GDM1 (cell line): ENCODE measurements at places on chromosomes 1 and 21.
A peak's percentile ranks its signal among the peaks of the same experiment; 100 is the strongest.

DNA sequence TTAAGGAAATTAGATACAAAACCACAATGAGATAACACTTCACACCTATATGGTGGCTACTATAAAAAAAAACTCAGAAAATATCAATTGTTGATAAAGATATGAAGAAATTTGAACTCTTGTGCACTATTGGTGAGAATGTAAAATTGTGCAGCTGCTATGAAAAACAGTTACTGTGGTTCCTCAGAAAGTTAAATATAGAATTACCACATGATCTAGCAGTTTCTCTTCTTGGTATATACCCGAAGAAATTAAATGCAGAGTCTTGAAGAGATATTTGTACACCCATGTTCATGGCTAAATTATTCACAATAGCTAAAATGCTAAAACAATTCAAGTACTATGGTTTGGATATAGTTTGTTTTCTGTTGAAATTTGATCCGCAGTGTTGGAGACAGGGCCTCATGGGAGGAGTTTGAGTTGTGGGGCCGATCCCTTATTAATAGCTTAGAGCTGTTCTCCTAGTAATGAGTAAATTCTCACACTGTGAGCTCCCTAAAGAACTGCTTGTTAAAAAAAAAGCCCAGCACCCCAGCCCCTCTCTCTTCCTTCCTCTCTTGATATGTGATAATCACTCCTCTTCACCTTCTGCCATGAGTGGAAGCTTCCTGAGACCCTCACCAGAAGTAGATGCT lies 1412.1 kb downstream of the PLA2G4A start:
- no peak for DNase-seq

DNA sequence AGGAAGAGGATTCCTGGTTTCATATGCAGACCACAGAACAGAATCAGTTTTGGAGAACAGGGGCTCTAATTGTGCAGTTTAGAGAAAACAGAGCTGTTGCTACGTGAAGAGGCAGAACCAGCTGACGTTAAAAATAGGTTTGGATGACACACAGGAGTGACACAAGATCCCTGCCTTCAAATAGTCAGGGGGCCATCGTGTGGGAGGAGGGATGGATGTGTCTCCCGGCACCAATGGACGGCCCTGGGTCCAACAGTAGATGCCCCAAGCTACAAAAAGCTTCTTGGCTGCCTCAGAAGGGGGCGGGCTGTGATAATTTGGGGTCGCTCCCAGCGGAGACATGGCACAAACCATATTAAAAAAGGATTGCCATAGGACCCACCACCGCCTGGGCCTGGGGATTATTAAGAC lies 87.8 kb downstream of the MRPL37 start:
- no peak for DNase-seq

- DNase-seq, result no peak
These were observed 5.7 kb upstream of the SLC1A7 start for GRCh38 chr1:53148123-53148522.

DNA sequence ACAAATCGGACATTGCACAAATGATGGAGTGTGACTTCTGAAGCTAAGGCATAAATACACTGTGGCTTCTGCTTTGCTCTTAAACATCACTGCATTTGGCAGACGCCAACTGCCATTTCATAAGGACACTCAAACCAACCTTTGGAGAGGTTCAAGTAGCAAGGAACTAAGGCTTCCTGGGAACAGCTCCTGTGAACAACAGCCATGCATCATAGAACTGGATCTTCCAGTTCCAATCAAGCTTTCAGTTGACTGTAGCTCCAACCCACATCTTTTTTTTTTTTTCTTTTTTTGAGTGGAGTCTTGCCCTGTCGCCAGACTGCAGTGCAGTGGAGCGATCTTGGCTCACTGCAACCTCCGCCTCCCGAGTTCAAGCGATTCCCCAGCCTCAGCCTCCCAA lies 10.7 kb upstream of the HUNK start:
- DNase-seq, result no peak

GRCh38 chr1:160133990-160134770 lies 17.2 kb upstream of the ATP1A4 start:
- no peak for DNase-seq

GRCh38 chr1:68330391-68330790 lies 98.1 kb upstream of the WLS start:
- DNase-seq, result no peak

- no peak for DNase-seq
These were observed 9.2 kb upstream of the CBR3 start for GRCh38 chr21:36125512-36126207.

- DNase-seq, result no peak
These were observed 64.4 kb downstream of the SUSD4 start for GRCh38 chr1:223299553-223299952.

- DNase-seq, result no peak
These were observed 72.8 kb downstream of the SIPA1L2 start for GRCh38 chr1:232557096-232557495.

DNA sequence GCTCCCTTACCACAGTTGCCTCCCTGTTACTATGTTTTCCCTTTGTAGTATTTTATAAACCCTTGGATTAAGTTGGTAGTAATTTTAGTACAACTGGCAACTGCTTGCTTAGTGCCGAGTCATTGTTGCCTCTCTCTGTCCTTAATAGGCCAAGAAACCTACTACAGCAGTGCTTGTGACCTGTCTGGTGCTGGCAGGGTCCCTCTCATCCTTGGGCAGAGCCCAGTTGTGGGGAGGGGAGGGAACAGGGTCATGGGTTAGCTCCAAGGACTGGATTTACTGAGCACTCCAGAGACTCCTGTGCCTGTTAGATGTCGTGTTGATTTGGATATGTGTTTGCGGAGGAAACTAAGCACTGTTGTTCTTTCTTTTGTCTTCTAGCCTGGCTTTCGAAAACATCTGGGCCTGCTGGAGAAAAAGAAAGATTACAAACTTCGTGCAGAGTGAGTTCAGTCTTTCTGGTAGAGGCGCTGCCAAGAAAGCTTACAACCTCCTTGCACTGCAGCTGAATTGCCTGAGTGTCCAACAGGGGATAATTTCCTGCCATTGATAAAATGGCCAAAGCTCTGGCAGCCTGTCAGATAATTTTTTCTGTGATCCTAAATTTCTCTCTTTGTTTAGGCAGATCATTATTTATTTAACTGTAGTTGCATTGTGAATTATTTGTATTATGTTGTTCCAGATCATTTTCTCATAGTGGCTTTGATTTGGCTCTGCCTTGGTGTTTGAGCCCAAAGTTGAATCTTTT lies 3.6 kb downstream of the UTP11 start:
- no peak for DNase-seq

- DNase-seq, result no peak
These were observed 10.1 kb downstream of the TCP10L start for GRCh38 chr21:32574946-32575925.

DNA sequence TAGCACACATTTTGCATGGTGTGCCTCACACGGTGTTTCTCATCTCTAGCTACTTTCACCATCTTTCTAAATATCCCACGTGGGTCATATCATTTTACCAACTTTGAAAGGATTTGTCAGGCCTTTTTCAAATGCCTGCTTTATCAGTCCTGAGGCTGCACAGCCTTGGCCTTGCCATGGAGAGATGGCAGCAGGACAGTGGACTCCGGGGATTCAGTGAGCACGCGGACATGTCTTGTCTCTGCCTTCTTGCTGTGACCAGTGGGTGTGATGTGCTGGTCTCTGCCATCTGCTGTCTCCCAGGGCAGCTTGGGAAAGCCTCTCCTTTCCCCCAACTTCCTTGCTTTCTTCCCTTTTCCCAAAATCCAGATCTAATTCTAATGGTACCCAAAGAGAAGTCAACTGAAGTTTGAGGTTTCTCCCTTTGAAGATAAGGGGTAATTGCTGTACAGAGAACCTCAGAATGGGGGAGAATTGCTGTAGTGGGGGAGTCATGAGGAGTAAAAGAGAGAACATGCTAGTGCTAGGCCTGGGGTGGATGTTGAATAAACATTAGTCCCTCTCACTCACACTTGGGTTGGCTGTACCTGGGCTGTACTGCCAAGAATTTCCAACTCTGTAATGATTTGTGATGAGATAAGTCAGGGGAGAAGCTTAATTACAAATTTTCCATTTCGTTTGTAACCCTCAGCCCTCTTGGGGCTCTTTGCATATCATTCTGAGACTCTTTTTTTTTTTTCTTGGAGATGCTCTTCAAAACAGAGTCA lies 99.5 kb downstream of the GALNT2 start:
- no peak for DNase-seq

DNA sequence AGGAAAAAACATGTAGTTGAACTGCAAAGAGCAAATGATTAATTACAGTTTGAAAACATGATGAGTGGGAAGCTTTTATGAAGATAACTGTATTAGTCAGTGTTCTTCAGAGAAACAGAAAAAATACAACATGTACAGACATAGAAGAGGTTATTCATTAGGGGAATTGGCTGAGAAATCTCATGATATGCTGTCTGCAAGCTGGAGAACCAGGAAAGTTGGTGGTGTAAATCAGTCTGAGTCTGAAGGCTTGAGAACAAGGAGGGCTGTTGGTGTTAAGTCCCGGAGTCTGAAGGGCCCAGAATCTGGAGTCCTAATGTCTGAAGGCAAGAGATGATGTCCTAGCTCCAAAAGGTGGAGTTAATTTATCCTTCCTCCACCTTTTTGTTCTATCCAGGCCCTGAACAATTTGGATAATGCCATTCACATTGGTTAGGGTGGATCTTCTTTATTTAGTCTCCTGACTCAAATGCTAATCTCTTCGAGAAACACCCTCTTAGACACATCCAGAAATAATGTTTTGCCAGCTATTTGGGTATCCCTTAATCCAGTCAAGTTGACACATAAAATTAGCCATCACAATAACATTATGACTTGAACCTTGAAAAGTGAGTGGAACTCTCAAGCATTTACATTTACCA lies 672.9 kb upstream of the PTBP2 start:
- DNase-seq, result no peak

GRCh38 chr1:22773981-22774832 lies 63.6 kb downstream of the EPHB2 start:
- DNase-seq, result no peak

DNA sequence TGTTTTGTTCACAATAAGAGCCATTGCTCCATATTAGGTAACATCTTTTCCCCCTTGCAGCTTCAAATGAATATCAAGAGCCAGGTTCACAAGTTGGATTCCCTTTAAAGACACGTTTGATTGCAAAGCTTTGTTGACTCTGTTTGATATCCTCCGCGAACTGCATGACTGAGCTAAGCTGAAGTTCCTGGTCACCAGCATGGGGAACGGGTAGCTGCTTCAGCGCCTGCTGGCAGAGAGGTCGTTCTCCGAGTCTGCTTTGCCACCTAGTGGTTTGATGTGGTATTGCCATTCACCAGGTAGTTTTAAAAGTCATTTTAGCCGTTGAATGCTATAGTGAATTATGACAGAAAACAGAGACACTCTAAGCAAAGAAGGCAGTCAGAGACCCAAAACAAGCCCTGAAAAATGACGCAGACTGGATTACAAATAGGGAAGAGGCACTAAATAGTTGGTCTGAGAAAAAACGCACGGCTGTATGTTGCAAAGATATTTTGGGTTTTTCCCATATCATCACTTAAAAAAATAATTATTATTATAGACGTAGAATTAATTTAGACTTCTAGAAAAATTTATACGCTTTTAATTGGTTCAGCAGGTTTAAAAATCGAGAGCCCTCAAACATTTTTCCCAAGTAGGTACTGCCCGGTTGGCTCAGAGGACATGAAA lies 193.5 kb upstream of the FMN2 start:
- peak; percentile 49 for DNase-seq

- DNase-seq, result no peak
These were observed 17.8 kb downstream of the C1orf116 start for GRCh38 chr1:207014728-207015127.

DNA sequence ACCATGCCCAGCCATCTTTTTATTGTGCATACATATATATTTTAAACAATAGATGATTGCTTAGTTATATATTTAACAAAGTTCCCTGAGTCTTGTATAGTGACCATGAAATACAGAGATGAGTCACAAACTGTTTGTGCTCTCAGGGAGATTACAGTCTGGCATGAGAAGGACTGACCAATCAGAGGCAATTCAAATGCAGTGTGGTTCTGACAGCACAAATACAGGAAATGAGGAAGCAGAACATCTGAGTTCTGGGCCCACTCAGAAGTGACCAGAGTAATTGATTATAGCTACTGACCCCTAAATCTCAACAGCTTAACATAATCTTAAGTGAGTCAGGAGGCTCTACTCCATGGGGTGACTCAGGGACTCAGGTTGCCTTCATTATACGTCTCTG lies 534.5 kb downstream of the OMA1 start:
- no peak for DNase-seq

DNA sequence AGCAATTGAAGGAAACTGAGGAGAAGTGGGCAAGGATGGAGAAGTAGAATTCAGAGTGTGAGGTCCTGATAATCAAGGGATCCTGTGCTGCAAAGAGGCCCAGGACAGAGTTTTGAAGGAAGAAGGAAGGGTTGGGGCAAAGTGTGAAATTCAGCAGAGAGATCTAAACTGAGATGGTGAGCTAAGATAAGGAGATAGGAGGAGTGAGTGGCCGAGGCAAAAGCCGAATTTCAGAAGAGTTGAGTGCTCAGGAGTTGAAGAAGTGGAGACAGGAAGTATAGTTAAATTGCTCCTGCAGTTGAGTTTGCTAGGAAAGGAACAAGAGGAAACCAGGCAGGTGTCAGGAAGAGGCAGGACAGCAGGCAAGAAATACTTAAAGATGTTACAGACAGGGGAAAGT lies 16.4 kb upstream of the MAPKAPK2 start:
- DNase-seq, result no peak

- no peak for DNase-seq
These were observed 5.7 kb downstream of the SLC6A17 start for GRCh38 chr1:110155878-110156522.

DNA sequence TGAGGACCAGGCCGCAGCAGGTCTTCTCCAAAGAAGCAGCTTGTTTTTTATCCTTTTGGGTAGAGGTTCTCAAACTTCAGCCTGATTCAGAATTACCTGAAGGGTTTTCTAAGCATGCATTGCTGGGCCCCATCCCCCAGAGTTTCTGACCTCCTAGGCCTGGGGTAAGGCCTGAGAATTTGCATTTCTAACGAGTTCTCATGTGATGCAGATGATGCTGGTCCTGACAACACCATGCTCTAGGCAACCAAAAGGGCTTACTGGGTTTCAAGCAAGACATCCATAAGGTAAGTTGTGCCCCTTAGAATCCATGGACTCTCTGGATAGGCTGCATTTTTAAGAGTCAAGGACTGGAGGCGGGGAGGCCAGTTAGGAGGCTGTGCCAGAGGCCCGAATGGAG lies 295.1 kb downstream of the HHIPL2 start:
- no peak for DNase-seq

DNA sequence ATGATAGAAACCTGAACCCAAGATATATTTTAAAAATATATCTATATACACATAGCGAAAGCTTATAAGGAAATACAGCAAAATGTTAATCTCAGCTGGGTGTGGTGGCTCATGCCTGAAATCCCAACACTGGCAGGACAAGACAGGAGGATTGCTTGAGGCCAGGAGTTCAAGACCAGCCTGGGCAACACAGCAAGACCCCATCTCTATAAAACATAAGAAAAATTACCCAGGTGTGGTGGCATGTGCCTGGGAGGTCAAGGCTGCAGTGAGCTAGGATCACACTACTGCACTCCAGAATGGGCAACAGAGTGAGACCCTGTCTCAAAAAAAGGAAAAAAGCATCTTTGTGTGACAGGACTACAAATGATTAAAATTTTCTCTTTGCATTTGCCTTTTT lies 6.0 kb upstream of the SRM start:
- DNase-seq, result no peak
